ENCODE measurements at places on chromosomes 1 and 21.

DNA sequence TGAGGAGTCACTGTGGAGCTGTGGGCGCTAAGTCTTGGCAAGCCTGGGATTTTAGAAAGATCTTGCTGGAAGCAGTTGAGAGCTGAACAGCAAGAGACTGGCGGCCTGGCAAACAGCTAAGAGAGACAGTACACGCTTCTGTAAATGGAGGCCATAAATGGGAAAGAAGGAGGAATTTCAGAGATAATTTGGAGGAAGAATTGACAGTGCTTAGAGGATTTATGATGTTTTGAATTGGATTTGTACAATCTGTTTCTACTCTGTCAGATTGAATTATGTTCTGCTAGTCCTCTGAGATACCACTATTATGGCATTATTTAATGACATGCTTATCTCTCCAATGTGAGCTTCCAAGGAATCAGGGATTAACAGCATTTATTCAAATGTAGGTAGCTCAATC lies 50.1 kb downstream of the ABCA4 start:
- DNase-seq = no peak

- no peak for DNase-seq
These were observed 6.8 kb upstream of the IL24 start for GRCh38 chr1:206890125-206891060.

DNA sequence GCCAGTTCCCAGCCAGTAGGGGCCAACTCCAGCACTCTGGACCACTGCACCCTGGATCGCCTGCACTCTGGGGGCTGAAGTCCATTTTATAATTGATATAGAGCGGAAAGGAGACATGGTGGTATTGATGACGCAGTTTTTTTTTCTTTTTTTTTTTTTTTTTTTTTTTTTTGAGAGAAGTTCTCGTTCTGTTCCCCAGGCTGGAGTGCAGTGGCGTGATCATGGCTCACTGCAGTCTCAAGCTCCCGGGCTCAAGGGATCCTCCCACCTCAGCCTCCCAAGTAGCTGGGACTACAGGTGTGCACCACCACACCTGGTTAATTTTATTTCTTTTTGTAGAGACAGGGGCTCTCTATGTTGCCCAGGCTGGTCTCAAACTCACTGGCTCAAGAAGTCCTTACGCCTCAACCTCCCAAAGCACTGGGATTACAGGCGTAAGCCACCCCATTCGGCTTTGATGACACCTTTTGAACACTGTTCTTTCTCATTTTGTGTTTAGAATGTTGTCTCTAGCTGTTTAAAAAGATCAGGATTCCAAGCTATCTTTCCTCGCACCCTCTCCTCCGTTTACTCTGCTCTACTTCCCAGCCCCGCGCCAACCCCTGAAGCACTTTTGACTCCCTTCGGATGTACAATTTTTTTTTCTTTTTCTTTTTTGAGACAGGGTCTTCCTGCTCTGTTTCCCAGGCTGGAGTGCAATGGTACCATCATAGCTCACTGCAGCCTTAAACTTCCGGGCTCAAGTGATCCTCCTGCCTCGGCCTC lies 960 bp downstream of the MX2 start:
- no peak for DNase-seq

- no peak for DNase-seq
These were observed 15.1 kb upstream of the MAB21L3 start for GRCh38 chr1:116096013-116096618.

DNA sequence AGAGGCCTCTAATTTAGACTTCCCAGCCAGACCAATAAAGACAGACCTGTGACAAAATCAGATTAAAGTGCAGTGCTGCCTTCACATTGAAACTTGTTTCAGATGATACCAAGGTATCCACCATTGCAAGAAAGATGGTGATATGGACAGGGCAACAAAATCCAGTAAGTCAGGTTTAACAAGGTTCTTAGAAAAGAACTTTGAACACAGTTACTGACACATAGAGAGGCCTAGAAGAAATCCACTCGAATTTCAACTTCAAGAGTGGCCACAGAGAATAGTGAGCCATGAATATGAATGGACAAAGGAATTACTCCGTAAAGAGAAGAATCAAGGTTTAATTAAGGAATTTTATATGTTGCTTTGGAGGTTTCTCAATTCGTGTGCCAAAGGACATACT lies 230.4 kb downstream of the KCNT2 start:
- DNase-seq = no peak

DNA sequence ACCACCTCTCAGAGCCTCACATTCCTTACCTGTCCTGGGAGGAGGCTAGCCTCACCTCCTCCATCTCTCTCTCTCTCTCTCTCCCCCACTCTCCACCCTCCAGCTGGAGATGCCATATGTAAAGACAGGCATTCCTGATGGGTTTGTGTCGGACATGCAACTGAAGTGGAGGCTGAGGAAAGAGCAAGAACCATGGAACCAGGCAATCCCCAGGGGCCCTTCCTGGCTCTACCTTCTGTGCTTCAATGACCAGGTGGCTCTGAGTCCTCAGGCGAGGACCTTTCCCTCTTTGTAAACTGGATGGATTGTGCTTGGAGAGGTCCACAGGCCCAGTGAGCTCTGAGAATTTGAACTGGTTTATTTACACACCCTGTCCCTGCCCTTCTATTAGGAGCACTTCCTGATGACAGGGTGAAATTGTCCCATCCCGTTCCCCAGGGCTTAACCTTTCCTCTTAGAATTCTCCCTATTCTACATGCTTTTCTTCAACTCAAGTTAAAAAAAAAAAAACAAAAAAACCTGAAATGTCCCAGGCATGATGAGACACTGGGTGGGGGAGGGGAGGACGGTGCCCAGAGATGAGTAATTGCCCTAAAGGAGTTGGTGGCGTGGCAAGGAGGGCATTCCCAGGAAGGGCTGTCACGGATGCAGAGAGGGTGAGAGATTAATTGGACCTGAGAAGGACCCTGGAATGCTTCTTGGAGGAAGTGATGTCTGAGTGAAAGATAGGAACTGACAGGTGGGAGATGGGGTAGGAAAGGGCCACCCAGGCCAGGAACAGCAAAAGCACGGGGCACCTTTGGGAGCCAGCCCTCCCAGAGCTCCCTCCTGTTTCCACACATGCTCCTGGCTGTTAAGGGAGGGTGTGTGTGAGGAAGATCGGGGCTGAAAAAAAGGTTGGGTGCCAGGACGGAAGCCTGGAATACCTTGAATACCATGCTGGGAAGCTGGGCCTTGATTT lies 50.2 kb upstream of the WASF2 start:
- DNase-seq = no peak

Data from activated CD4-positive, alpha-beta T cell treated with anti-CD3 and anti-CD28 coated beads, Interleukin-2, amount 50 U/mL, for 1 hour (primary cell).